Mucosa of gallbladder (tissue), 1 donor: ENCODE measurements at places on chromosomes 16 and 17. TPM values are rescaled to one million over a fixed set of nuclear protein-coding genes. Genes with fewer than 3 reads are reported as not detected.

DNA sequence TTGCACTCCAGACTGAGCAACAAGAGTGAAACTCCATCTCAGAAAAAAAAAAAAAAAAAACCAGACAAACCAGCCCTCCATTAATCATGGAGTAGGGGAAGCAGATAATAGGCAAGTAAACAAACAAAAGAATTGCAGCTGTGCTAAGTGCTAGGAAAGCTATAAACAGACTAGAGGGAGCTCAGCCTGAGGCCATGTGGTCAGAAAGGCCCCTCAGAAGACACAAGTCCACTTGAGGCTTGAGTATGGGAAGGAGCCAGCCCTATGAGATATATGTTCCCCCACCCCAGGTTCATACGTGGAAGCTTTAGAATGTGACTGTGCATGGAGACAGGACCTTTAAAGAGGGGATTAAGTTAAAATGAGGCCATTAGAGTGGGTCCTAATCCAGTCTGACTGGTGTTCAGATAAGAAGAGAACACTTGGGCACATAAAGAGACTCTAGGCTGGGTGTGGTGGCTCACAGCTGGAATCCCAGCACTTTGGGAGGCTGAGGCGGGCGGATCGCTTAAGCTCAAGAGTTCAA is 132.6 kb upstream of the NOL11 start:
- no peak for DNase-seq

GRCh38 chr16:57694725-57695679 is at the start of gene DRC7:
Gene DRC7 (plus strand): TSS chr16:57694806. CDS start chr16:57697950, 3,144 bp downstream.
- peak; percentile 66 for DNase-seq

DNA sequence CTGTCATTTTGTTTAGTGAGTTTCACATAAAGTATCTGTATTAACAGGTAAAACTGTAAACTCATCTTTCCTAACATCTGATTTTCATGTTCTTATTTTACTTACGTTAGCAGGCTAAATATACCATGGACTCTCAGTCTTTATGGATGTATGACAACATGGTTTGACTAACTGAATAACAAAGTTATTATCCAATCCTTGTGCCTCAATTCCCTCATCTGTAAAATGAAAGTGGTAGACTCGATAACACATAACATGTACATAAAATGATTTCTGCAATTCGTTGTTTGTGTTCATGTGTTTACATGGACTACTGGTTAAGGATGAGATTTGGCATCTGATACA is 9.5 kb upstream of the PCTP start:
- no peak for DNase-seq

- peak; percentile 77 for DNase-seq
Observed at GRCh38 chr17:2070241-2071023, 15.5 kb downstream of the HIC1 start.

GRCh38 chr16:1088295-1089170 is 7.5 kb downstream of the C1QTNF8 start:
- peak; percentile 39 for DNase-seq

DNA sequence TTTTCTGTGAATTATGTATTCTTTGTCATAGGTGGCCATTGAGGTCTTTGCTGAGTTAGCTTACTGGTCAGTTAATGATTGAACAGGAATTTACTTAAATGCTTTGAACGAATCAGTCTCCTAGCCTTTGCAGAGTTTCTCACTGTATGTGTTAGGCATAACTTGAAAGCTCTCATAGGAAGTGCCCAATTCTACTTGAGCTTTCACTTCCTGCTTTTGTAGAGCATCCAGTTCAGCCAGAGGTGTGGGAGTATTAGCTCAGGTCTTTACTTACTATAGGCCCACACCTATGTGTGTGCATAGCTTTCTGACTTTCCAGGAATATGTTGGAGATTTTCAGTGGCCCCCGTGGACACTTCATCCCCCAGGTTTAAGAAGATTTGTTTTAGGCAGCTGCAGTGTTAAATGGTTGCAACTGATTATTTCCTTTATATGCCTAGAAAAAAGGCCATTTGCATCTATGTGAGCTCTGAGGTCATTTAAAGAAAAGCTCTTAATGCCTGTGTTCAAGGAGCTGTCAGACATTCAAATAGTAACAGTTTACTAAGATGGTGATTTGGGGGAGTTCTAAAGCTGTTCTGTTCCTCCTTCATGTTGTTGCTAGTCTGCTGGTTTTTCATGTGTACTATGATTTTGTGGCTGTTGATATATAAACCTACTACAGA is 62.3 kb downstream of the PHKB start:
- DNase-seq: no peak

DNA sequence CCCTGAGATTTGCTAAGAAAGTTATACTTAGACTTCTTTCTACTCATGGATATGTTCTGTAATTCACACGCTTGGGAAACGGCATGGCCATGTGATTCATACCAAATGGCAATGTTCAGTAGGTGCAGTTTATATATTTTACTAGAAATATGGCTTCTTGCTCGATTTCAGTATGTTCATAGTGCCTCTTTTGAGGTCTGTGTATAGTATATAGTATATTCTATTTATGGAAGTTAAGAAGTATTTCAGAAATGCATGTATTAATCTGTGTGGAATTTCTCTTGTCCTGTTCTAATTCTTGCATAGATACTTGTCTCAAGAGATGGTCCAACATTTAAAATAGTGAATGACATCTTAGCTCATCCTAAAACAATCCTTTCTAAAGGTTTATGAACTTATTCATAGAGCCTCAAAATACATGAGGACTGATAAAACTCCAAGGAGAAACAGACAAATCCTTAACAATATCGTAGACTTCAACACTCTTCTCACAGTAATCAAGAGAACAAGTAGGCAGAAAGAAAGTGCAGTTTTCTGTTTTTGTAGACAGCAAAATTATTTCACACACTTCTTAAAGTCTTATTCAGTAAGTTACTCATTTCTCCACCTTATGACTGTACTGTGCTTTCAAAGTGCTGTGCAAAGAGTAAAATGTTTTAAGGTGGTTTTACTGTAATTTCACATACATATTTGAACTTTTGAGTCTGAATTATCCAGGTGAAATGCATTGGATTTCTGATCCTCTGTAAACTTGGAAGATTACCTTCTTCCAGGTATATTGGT is 11.1 kb downstream of the BPTF start:
- DNase-seq: no peak

- DNase-seq: no peak
Observed at GRCh38 chr16:19346335-19346922, 60.9 kb downstream of the CLEC19A start.

DNA sequence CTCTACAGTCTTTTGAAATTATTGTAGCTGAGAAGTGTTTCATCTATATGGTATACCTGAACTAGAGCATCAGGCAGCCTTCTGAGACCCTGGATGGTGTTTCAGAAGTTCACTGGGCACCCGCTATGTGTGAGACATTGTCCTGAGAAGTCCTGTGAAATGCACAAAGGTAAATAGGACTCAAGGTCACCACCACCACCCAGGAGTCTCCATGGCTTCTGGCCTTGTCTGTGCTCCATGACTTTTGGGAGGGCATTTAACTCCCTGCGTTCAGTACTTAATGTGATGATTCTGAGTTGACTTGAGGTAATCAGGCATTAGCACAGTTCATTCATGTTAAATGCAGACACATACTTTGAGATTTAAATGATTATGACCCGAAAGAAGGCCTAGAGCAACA is 1.1 kb downstream of the MLYCD start:
- no peak for DNase-seq

- peak; percentile 99 for DNase-seq
Observed at GRCh38 chr17:7251661-7252175, at the start of gene CTDNEP1. Gene CTDNEP1 (minus strand): TSS chr17:7251734. CDS start chr17:7251296, 438 bp downstream.

DNA sequence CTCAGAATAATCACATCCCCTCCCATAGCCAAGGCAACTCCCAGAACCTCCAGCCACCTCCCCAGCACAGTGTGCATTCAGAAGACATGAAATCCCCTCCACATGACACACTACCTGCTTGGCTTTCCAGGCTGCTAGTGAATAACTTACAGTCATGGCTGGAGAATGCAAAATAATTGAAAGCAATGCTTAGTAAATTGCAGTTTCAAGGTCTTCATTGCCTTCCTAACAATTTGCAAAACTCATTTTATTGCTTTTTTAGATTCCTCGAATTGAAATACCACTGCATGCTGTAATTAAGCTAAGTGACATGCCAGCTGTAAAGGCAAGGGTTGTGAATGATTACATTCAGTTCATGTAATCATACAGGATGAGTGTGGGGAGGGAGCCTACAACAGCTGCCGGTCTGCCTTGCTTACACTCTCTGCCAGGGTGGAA is 29.0 kb upstream of the HOXB13 start:
- DNase-seq: no peak

DNA sequence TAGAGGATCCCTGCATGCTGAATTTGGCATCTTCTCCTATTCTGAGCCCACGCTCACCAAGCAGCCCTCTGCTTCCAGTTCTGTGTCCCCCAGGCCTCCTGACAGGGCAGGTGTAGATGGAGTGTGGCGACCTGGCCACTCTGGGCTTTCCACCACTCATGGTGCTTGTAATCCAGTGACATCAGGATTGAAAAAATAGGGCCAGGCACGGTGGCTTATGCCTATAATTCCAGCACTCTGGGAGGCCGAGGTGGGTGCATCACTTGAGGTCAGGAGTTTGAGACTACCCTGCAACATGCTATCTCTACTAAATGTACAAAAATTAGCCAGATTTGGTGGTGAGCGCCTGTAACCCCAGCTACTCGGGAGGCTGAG is 29.4 kb downstream of the UNK start:
- DNase-seq: no peak

DNA sequence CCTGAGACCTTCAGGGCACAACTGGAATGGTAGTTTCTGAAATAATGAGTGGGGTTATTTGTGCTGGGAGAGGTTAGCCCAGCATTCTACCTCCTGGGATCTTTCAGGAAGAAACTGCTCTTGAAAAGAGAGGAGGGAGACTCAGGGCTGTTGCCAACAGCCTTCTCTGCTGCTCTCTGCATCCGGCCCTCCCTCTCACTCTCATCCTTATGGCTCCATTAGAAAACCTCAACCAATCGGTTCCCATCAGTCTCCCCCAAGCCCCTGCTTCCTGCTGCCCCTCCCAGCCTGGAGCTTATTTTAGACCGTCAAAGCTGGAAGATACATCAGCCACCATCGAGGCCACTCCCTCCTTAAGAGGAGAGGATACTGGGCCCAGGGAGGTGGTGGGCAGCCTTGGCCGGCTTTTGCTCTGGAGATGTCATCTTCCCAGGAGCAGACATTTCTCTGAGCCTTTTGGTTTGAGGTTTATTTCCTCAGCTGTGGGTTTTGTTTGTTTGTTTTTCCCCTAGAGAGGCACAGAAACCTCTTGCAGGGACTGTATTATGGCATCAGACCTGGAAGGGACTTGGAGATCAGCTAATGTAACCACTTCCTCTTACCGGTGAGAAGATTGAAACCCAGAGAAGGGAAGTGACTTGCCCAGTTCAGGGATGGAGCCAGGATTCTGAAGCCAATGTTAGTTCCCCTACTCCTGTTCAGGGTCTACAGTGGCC is 2.7 kb downstream of the MPRIP start:
- DNase-seq: no peak

- peak; percentile 82 for DNase-seq
Observed at GRCh38 chr16:78770353-78771091, 671.1 kb downstream of the WWOX start.

GRCh38 chr17:35023538-35023937 is 40.0 kb downstream of the RFFL start:
- no peak for DNase-seq

GRCh38 chr17:20925091-20925490 is 117.7 kb downstream of the USP22 start:
- no peak for DNase-seq

DNA sequence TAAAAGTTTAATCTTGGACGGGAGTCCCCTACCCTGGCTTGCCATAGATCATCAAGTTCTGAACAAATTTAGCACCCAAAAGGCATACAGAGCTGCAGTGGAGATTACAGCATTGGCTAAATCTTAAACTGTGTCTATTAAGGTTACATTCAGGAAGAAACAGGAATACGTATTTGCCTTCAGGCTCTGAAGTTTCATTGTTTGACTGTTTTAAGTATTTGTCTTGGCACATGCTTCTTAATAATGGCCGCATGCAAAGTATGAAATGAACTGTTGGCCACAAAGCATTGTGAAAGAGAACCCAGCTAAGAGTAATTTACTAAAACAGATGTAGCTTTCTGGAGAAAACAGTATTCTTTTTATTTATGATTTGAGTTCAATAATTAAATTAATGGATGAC is 63.9 kb upstream of the CNEP1R1 start:
- DNase-seq: no peak

GRCh38 chr17:17157041-17157440 is 49.1 kb downstream of the PLD6 start:
- no peak for DNase-seq

DNA sequence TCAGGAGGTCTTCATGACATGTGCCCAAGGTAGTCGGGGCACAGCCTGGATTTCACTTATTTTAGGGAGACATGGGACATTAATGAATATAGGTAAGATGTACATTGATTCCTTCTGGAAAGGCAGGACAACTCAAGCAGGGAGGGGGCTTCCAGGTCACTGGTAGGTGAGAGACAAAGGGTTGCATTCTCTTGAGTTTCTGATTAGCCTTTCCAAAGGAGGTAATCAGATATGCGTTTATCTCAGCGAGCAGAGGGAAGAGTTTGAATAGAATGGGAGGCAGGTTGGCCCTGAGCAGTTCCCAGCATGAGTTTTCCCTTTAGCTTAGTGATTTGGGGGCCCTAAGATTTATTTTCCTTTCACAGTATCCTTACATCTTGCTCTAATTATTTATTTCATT is 443.8 kb upstream of the EEF2KMT start:
- DNase-seq: no peak

GRCh38 chr16:17235147-17235815 is 235.5 kb downstream of the XYLT1 start:
- no peak for DNase-seq

DNA sequence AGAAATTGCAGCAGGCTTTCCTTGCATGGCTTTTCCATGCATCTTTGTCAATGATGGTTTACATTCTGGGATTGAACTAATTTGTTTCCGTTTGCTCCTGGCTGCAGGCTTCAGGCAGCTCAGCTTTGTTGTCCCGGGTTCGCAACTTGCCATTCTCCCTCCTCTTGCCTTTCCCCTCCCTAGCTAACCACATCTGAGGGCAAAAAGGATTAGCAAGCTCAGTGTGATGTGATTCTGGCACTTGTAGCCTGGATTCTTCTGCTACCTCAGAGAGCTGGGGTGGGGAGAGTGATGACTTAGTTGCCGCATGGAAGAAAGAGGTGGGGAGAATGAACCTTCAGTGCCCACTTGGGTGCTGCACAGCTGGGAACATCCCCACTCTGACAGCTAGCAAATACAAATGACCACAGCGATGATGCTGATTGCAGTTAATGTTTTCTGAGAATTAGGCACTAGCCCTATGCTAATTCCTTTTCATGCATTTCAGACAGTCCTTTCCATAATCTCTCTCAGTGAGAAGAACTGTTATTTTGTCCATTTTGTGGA is 120.2 kb upstream of the SALL1 start:
- no peak for DNase-seq

- no peak for DNase-seq
Observed at GRCh38 chr17:33370401-33370800, 77.3 kb upstream of the ASIC2 start.

Gene SLC38A8
- not detected for total RNA-seq

Gene AHSP
- not detected for total RNA-seq

Gene RTN4RL1
- total RNA-seq: 9.3 TPM

Gene CCL2
- 32.0 TPM for total RNA-seq

Gene RNF43
- 19.0 TPM for total RNA-seq

Gene ITPRIPL2
- total RNA-seq: 37.5 TPM

Gene RAB11FIP4
- total RNA-seq: 37.6 TPM

Gene FSCN2
- 1.4 TPM for total RNA-seq

Gene ZNF423
- total RNA-seq: 11.0 TPM

Gene MYO15B
- total RNA-seq: 434 TPM

Gene OTOP3
- total RNA-seq: not detected

Gene OSBPL7
- 39.3 TPM for total RNA-seq

Gene CARD14
- 0.29 TPM for total RNA-seq

Gene RPS2
- 1,121 TPM for total RNA-seq
